ENCODE measurements at places on chromosomes 3 and 15. TPM values are rescaled to one million over a fixed set of nuclear protein-coding genes. Genes with fewer than 3 reads are reported as not detected.

DNA sequence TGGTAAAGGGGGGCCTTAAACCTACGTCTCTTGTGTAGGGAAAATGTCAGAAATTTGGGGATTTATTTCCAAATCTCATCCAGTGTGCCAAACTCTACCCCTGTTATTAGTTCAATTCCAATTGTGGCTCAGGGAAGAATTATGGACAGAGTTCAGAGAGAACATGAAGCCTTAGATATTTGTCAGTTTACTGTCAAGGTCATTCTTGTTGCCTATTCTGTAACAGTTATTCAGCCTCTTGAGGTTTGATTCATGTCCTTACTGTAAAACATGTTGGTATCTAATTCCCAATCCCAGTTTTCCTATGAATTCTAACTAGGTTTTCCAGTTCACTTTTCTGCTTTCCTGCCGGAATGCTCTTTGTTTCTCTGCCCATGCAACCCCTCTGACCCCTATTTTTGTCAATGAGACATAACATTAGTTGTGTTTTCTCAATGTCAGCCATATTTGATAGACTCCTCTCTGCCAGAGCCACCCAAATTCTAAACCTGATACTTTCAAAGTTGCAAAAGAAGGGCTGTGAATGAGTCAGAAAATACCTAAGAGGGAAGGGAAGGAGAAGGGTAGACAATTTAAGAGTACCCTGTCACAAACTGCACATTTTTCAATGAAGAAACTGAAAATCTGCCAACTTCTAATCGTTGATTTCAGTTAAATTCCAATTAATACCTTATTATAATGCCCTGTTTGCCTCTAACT, 52.4 kb downstream of the ATOSA start:
- no peaks in the 10 kb centered on the region for H3K36me3 ChIP-seq
- H3K4me1 ChIP-seq = no peaks in the 10 kb centered on the region
- H3K4me3 ChIP-seq = no peak overlapping the region
- H3K27me3 ChIP-seq = no peaks in the 10 kb centered on the region
- no peak overlapping the region for H3K27ac ChIP-seq

CELF6 gene
- 12.9 TPM for total RNA-seq

DNA sequence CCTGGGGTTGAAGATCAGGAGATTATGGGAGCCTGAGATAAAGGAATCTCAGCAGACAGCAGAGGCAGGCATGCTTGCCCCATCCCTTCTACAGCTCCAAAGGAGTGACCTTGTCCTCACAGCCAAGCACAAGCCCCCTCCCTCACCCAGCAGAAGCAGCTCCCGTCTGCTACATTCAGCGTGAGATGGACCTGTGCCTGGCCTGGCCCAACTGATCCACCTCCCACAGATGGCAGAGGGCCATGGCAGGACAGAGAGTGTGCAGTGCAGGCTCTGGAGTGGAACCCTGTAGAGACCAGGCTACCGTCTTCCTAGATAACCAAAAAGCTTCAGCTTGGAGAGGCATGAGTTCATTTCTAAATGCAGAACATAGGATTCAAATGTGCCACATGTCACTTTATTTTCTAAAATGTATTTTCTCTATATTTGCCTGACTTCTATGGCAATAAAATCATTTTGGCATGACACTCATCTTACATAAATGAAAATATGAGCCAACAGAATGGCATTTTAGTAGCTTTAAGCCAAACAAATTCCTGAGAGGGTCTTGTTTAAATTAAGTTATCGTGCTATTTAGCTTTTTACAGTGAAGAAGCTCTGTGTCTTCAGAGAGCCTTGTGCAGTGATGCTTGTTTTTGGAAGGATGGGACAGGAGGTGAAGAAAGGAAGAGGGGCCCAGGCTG, 43.7 kb downstream of the SLC12A8 start:
- no peak overlapping the region for H3K4me3 ChIP-seq
- no peak overlapping the region for H3K27ac ChIP-seq
- no peaks in the 10 kb centered on the region for H3K27me3 ChIP-seq
- DNase-seq = no peak

ANKUB1 gene
- not detected for total RNA-seq

GRCh38 chr3:4322635-4323034, 19.5 kb downstream of the SETMAR start:
- peaks cover 6% of the 10 kb centered on the region for H3K4me1 ChIP-seq
- no peak overlapping the region for H3K4me3 ChIP-seq
- DNase-seq = no peak
- H3K27me3 ChIP-seq = no peaks in the 10 kb centered on the region
- H3K36me3 ChIP-seq = no peaks in the 10 kb centered on the region

DNA sequence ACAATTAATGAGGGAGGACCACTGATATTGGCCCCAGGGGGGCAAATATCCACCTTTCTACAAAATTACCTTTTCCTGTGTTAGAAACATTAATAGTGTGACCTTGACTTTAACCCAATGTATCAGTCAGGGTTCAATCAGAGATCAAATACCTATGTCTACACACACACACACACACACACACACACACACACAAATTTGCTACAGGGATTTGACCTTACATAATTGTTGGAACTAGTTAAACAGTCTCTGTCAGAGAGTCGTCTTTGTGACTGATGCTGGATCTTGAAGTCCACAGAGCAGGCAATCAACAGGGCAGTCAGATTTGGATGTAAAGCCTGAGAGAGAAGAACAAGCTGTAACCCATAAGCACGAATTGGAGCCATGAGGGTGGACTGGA, 32.5 kb downstream of the TM4SF4 start:
- no peak for DNase-seq
- peaks cover 3% of the 10 kb centered on the region for H3K27me3 ChIP-seq
- H3K4me1 ChIP-seq = peaks cover 4% of the 10 kb centered on the region
- no peak overlapping the region for H3K4me3 ChIP-seq

GRCh38 chr3:24505691-24506550, 11.3 kb upstream of the THRB start:
- H3K4me1 ChIP-seq = peaks cover 39% of the 10 kb centered on the region
- peak overlapping the region; percentile 30 for H3K27ac ChIP-seq
- DNase-seq = no peak
- no peak overlapping the region for H3K4me3 ChIP-seq

ATP13A4 gene
- total RNA-seq = 13.4 TPM

UBAP1L gene
- 2.0 TPM for total RNA-seq

- no peak overlapping the region for H3K4me3 ChIP-seq
- H3K4me1 ChIP-seq = peaks cover 32% of the 10 kb centered on the region
- no peak for DNase-seq
- no peaks in the 10 kb centered on the region for H3K27me3 ChIP-seq
- no peak overlapping the region for H3K27ac ChIP-seq
Observed at GRCh38 chr3:141415953-141416352, 47.6 kb downstream of the ZBTB38 start.

DNA sequence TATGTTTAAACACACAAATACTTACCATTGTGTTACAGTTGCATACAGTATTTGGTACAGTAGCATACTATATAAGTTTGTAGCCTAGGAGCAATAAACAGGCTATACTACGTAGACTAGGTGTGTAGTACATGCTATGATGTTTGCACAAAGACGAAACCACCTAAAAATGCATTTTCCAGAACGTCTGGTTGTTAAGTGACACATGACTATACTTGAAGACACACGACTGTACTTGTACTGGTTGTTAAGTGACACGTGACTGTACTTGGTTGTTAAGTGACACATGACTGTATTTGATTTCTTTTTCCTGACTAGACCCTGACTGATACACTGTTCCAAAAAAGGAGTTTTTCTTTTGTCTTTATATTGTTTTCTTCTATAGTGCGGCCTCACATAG, 34.1 kb downstream of the RAB8B start:
- H3K4me1 ChIP-seq = peaks cover 43% of the 10 kb centered on the region
- H3K27me3 ChIP-seq = no peaks in the 10 kb centered on the region
- H3K36me3 ChIP-seq = no peaks in the 10 kb centered on the region
- H3K4me3 ChIP-seq = no peak overlapping the region

DNA sequence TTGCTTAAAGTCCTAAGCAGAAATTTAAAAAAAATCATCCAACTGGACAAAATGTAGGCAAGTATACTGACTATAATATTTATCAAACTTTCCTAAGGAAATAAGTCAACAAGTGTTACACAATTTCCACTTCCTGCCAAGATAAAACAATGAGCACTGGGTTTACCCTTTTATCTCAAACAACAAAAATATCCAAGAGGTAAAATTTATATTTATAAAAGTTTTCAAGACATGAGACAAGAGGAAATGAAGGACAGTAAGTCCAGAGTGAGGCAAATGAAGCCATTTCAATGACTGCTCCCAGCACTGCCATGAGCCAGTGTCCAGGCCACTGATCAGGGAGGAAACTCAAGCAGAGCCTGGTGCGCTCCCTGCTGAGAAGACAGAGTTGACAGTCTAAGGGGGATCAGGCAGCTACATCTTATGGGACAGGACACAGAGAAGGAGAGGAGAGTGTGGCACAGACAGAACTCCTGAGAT, 439.4 kb downstream of the RAP2B start:
- H3K36me3 ChIP-seq = no peaks in the 10 kb centered on the region
- no peaks in the 10 kb centered on the region for H3K4me1 ChIP-seq
- no peak for DNase-seq
- H3K27me3 ChIP-seq = no peaks in the 10 kb centered on the region
- no peak overlapping the region for H3K27ac ChIP-seq

All from transverse colon (tissue), 4 donors.